ENCODE measurements at places on chromosomes 12 and 14.

DNA sequence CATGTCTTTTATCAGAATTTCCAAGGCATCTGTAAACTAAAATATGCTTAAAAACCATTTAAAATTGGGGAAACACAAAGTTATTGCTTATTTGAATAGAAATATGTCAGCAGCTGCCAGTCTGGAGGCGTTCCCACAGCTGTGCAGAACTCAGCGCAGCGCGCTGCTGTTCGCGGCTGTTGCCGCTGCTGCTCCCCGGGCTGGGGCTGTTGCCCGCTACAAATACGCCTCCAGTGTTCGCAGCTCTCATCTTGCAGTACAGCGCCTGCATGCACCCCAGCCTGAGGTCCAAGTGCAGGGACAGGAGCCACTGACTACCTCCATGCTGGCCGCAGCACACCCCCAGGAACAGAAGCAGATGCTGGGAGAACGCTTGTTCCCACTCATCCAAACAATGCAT lies 216.2 kb downstream of the SLC16A7 start:
- ATAC-seq, result no peak

DNA sequence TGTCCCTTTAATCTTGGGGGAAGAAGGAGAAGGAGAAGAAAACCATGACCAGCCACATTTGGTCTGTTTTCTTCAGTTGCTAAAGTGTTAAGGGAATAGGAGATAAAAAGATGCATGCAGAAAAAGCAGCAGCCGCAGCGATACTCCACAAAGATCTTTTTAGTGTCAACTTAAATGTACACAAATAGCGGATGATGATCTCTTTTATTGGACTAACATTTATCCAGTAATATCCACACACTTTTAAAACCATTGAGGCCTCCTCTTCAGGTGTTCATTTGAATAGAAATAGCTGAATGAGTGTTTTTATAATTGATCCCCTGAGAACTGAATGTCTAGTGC lies 83.5 kb downstream of the PAPOLA start:
- no peak for ATAC-seq

DNA sequence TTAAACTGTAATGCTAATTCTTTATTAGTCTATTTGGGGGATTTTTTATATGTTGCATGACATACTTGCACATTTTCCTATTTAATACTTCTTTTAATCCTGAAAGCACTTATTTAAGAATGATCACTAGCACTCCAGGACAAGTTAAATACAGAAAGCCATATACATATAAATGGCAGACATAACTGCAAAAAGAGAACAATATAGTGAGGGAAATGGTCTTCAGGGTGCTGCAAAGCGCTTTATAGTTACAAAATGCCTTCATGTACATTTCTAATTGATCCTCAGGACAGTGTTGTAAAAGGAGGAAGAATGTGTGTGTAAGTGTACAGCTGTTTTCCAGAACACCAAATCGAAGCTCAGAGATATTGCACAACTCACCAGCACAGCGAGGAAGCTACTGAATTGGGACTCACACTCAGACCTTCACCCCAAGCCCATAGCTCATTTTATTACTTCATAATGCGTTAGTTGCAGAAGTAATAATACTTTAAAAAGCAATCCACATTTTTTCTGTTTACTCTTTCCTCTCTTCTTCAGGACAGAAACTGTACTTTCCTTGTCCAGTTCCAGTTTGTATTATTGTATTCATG lies 428.2 kb downstream of the RAD51B start:
- no peak for ATAC-seq

DNA sequence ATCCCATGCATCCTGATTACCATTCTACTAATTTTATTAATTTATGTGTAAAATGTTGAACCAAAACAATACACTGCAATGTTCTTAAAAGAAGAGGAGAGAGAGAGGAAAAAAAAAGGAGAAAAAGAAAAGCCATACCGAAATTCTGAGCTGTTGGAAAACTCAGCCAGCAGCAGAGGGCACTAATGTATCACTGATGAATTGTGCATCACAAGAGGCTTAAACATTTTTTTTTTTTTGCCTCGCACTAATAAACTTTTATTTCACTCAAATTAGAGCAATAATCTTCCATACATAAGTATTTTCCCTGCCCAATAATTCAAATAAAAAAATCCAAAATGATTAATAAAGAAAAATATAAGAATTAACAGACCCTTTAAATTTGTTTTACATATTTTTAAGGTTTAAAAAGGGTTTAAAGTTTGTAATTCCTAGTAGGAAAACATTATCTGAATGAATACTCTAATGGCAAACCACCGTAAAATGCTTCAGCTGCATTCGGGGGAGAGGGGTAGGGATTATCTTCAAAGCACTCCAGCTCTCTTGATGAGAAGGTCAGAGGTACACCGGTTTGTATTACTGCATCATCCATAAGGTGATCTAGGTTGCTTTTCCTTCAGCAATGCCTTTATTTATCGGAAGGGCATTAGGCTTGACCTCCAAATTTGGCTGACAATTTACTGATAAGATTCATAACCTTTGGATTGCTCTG lies 41.9 kb downstream of the ATP23 start:
- no peak for ATAC-seq

GRCh38 chr12:50840809-50841487 lies 1.8 kb upstream of the TMPRSS12 start:
- no peak for ATAC-seq

- ATAC-seq, result no peak
These were observed 50.4 kb upstream of the TSPAN8 start for GRCh38 chr12:71208053-71208685.

DNA sequence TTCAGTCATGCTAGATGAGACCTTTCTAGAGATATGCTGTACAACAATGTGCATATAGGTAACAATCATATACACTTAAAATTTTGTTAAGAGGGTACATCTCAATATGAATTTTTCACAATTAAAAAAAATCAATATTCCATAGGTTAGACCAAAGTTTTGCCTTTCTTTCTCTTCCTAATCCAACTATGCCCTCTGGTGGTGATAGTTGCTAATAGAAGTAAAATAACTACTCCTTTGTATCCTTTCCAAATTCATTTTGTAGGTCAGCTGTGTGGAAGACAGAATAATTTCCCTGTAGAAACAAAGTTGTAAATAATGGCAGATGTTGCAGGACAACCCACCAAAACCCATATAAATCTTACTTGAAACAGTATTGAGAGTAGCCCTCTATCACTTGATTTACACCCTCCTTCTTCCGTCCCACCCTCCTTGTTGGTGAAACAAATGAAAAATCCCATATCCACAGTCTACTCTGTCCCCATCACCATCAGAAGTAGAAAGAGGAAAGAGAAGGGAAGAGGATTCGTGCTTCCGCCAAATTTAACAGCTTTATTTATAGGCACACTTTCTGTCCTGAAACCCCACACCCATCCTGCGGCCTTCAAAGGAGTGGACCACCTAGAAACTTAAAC lies 34.2 kb upstream of the KICS2 start:
- no peak for ATAC-seq

GRCh38 chr14:102655137-102655536 lies 62.7 kb downstream of the RCOR1 start:
- no peak for ATAC-seq

- no peak for ATAC-seq
These were observed 888.1 kb downstream of the TMEM121 start for GRCh38 chr14:106414464-106414863.

DNA sequence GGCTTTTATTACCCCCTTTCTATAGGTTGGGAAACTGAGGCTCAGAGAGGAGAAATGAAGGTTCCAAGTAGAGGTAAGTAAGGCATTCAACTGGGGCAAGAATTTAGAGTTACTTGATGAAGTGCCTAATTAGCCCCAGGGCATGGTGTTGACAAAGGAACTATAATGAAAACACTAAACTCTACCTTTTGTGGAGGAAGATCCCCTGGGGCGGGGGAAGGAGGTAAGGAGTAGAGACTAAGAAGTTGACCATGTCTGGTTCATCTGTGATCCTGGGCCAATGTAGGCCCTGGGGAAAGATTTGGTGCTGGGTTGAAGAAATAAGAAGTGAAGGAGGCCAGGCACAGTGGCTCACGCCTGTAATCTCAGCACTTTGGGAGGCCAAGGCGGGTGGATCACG lies 16.2 kb upstream of the COX6A1 start:
- ATAC-seq, result no peak

- ATAC-seq, result no peak
These were observed 162.4 kb downstream of the AKAP6 start for GRCh38 chr14:32491416-32492016.

GRCh38 chr14:104591506-104592291 lies 12.1 kb downstream of the C14orf180 start:
- ATAC-seq, result no peak

- peak; percentile 4 for ATAC-seq
These were observed 20.3 kb downstream of the DCAF5 start for GRCh38 chr14:69132513-69133181.

GRCh38 chr14:101878822-101879528 lies 85.4 kb upstream of the DYNC1H1 start:
- peak; percentile 28 for ATAC-seq

DNA sequence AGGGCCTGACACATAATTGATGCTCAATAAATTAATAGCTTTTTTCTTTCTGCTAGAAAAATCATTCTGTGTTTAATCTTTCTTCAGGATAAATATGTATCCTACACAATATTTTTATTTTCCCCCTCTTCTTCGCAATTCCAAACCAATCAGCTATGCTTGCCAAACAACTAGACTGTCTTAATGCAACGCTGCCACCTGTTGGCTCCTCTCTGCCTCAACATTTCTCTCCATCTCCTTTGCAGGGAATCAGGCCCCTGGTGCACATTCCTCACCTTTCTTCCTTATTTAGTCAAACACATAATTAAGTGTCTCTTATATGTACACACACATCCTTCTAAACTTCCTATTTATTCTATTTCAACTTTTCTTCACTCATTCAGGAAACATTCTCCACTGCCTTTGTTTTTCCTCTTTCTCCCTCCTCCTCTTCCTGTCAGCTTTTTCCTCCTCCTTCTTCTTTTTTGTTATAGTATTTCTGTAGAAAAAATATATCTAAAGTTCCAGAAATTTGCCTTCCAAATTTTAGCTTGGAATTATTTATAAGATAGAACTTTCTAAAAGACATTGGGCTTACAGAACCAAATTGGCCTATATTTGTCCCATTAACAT lies 406.0 kb downstream of the PRKD1 start:
- no peak for ATAC-seq

DNA sequence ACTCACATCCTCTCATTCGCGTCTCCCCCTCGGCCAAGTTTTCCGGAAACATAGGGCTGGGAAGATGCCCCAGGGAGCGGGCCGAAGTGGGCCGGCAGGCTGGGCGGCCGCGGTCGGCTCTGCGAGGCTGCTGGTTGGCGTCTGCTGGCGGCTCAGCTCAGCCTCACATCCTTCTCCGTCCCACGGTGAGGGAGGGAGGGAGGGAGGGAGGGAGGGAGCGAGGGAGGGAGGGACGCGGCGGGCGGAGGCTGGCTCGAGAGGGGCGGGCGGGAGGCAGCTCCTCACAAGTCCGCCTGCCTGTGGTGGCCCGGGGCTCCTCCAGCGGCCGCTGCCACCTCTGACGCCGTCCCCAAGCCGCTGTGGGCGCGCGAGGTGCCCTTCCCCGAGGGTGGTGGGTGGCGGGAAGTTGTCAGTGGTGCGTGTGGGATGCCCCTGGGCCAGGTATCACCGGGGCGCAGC lies 93.8 kb downstream of the RFLNA start:
- peak; percentile 37 for ATAC-seq

DNA sequence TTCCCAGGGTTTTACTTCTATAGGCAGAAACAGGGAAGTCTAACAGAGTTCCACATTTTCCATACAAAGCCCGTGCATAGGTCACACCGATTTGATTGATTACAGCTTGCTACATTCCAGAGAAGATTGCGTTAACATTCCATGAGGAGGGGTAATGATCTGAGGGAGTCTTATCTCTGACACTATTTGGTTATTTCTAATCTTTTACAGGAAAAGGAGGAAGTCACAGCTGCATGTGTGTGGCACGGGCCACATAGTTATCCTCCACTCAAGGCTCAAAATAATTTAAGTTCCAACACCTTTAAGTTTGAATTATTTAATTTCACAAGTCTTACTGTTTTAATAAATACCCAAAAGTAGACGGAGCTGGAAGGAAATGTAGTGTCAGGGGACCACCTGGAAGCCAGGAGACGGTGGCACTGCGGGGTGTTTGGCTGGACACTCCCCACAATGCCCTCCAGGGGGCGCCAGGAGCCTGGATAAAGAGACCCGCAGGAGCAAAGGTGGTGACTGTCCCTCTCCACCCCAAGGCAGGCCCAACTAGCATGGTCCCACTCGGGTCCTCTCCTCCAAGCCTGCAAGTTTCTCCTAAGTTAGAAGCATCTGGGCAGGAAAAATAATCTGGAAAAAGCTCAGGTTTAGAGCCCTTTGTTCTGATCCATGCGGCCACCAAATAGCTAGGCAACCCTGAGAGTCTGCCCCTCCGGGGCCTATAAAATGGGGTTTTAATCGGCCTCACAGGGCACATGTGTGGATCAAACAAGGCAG lies 20.2 kb downstream of the KRT8 start:
- ATAC-seq, result peak; percentile 81

DNA sequence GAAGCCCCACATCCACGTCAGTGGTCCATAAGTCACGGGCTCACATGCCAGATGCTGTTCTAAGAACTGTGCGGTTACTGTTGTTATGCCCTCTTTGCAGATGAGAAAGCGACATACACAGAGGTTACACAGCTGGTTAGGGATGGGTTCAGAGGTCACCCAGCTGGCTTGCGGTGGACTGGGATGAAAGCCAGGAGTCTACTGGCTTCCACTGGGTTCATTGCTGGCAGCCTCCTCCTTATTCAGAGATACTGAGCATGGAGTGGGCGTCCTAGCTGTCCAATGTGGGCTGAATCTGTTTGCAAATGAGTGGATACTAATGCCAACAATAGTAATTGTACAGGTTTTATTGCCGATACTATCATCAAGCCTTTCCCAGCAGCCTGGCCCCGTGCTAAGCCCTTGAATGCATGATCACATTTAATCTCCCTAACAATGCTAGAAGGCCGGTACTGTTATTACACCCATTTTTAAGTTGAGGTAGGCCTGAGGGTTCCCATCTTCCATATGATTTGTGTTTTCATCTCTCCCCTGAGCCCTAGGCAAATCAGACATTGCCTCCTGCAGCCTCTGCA lies 129.1 kb downstream of the PLXNC1 start:
- no peak for ATAC-seq

- no peak for ATAC-seq
These were observed 81.6 kb downstream of the LMO3 start for GRCh38 chr12:16524378-16524777.

GRCh38 chr12:80413462-80413861 lies 30.6 kb upstream of the PTPRQ start:
- ATAC-seq, result no peak

DNA sequence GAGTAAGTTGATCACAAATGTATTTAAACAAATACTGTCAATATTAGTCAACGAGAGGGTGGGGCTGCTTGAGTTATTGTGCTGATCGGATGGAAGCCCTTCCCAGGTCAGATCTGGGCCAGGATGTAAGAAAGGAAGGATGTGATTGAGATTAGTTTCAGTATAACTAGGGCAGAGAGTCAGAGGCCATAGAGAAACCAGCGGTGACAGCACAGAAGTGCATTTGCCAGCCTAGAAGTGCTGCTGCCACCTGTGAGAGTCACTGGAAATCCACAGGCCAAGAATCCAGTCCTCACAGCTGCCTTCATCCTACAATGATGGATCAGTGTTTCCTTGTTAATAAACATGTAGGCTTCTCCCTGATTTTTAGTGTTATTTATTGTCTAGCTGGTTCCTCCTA lies 9.8 kb upstream of the FERMT2 start:
- ATAC-seq, result peak; percentile 57

Measured in activated CD4-positive, CD25-positive, alpha-beta regulatory T cell treated with anti-CD3 and anti-CD28 coated beads, Interleukin-2, amount 50 U/mL, for 24 hours (primary cell).